Lung (tissue), 17 donors: ENCODE measurements at places on chromosomes 1 and 21. TPM values are rescaled to one million over a fixed set of nuclear protein-coding genes. Genes with fewer than 3 reads are reported as not detected.

DNA sequence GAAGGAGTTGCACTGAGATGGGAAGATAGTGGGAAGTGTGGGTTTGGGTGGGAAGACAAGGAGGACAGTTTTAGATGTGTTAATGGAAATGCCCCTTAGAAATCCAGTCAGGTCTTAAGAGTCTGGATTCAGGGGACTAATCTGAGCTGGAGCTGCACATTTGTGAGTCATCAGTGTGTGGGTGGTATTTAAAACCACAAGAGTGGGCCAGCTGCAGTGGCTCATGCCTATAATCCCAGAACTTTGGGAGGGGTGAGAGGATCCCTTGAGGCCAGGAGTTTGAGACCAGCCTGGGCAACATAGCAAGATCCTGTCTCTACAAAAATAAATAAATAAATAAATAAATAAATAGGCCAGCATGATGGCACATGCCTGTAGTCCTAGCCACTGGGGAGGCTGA lies 40.9 kb upstream of the SLC6A9 start:
- no peak for DNase-seq

NTMT2 gene
- not detected for polyA plus RNA-seq

DNA sequence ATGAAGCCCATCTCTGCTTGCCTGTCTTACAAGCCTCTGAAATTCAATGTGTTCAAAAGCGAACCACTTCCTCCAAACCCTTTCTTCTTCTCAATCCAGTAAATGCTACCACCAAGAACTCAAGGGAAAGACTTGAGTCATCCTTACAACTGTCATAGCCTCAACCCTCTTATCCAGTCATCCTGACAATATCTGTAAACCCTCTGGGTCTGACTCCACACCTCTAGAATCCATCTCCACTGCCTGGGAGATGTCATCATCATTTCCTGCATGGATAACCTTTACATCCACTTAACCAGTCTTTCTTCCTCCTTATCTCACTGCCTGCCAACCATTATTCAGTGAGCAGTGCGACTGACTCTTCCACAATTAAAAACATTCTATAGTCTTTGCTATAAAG lies 441.1 kb downstream of the SETD4 start:
- DNase-seq: no peak

GRCh38 chr1:242754926-242755325 lies 230.4 kb upstream of the PLD5 start:
- DNase-seq: no peak

DNA sequence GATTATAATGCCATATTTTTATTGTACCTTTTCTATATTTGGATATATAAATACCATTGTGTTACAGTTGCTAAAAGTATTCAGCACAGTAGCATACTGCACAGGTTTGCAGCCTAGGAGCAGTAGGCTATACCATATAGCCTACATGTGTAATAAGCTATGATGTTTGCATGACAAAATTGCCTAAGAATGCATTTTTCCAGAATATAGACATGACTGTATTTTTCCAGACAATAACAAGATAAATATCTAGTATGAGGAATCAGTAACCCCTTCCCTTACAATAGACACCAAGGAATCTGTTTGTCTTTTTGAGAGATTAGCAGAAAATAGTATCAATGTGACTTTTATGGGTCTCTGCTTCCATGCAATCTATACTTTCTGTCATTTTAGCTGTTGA lies 228.6 kb downstream of the GRIK1 start:
- no peak for DNase-seq

- DNase-seq: no peak
Measured at GRCh38 chr1:94026619-94027380, 94.1 kb downstream of the ABCA4 start.

- DNase-seq: peak; percentile 51
Measured at GRCh38 chr1:91526496-91526895, 25.8 kb downstream of the CDC7 start.

GRCh38 chr1:20998826-20999225 lies 177.9 kb downstream of the EIF4G3 start:
- no peak for DNase-seq

- no peak for DNase-seq
Measured at GRCh38 chr1:175364424-175365076, 172.0 kb upstream of the KIAA0040 start.

DNA sequence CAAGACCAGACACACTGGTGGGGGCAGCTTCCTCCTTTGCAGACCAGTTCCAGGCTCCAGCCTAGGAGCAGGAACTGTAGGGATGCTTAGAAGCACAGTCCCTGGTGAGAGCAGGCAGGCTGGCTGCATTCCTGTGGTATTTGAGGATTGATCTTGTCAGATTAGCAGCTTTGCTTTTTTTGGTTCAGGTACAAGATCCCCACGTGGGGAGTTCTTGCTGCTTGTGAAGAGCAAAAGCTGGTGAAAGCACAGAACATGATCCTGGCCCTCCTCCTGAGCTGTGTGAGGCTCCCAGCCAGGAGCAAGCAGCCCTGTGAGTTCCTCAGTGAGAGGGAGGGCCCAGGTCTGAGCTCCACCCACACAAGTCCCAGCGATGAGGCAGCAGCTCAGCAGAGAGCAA lies 75.3 kb upstream of the ARTN start:
- DNase-seq: peak; percentile 71

DNA sequence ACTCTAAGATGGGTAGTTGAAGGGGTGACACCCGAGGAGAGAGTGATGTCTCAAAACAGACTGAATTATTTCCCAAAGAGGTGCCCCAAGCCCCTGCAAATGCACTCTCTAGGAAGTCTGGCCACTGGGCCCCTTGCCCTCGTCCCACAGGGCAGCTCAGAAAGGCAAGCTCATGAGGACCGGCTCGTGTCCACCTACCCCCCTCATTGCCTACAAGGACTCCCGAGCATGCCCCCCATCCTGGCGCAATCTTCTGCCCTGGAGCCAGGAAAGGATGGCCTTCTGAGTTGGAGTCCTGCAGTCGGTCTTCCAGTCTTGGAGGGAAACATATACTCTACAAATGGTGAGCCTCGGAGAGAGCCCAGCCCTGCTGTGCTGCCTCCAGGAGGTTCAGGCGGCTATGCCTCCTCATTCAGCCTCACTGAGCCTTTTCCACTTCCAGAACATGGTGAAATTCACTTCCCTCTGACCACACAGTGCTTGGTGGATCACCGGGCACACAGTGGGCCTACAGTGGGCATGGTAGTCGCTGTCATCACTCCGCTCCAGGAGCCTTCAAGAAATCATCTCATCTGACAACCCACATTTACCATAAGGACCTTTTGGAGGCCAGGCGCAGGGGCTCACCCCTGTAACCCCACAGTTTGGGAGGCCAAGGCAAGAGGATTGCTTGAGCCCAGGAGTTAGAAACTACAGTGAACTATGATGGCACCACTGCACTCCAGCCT lies 5.8 kb upstream of the WNT3A start:
- no peak for DNase-seq

- DNase-seq: no peak
Measured at GRCh38 chr1:79663916-79664315, 657.4 kb upstream of the ADGRL4 start.

GRCh38 chr1:100597061-100597741 lies 59.3 kb downstream of the GPR88 start:
- DNase-seq: no peak

DNA sequence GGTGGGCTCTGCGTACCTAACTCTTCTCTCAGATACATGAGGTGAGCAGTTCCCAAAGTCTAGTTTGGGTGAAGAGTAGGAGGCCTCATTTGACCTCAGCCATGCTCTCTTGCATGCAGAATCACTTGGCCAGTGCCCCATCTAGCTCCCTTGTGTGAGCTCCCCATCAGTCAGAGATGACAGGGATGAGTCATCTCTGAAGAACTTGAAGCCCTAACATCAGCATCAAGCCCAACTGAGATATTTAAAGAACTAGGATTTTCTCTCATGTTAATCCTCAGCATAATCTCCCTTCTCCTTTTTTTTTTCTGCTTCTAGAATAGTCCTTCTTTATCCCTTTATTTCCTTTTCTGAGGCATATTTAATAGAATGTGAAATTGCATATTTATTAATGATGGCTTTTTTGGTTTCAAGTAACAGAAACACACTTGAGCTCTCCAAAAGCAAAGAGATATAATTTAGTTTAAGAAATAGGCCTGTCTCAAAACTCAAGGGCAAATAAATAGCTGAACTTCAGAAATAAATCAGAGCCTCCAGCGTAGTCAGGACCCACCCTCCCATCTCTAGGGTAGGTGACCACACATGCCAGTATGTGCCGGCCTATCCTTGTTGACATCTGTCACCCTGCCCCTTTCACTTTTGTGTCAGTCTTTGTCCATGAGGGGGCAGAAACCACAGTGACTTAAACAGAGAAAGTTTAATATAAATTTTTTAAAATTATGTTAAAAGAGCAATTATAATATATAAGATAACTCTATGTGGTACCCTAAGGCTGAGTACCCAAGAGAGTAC lies 112.3 kb downstream of the TSEN15 start:
- DNase-seq: no peak

- DNase-seq: peak; percentile 84
Measured at GRCh38 chr1:61241973-61242381, 159.6 kb downstream of the NFIA start.

LPAR3 gene
- 0.98 TPM for polyA plus RNA-seq

TCHH gene
- 0.15 TPM for polyA plus RNA-seq

CCDC27 gene
- polyA plus RNA-seq: not detected

DNA sequence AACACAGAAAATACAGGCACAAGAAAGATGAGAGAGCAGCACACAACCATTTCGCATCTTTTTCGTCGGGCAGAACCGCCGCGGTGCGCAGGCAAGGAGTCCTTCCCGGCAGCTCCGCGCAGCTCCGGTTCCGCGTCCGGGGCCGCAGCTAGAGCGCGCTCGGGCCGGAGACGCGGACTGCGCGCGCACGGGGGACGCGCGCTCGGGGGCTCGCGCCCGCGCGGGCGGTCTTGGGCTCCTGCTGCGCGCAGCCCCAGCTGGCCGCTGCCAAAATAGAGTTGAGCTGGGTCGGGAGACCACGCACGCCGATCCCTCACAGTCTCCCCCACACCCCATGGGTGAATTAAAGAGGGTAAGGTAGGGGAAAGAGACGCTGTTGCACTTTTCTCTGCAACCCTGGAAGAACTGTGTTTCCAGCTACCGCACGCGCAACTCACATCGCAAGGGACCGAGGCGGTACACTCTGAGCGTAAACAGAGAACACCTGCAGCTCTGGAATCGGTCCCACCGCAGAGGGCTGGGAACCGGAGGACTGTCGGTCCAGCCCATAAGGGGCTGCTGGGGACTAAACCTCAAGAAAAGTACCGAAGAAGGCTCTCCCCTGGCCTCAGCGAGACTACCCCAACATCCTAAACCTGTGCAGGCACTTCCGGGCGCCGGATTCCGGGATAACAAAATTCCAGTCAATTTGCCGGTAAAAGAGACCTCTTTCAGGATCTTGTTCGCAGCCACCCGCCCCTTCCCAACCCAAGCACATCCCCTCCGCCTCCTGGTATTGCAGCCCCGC lies 1.7 kb downstream of the NR5A2 start:
- peak; percentile 65 for DNase-seq

GRCh38 chr21:43303275-43304178 lies 123.4 kb downstream of the SIK1 start:
- DNase-seq: peak; percentile 51

- no peak for DNase-seq
Measured at GRCh38 chr21:28712411-28712810, 280.3 kb downstream of the LTN1 start.

CLK2 gene
- polyA plus RNA-seq: 53.0 TPM
